ENCODE measurements at places on chromosomes 1 and 21.

- no peak for DNase-seq
Observed at GRCh38 chr1:63189677-63190076, 132.7 kb upstream of the FOXD3 start.

DNA sequence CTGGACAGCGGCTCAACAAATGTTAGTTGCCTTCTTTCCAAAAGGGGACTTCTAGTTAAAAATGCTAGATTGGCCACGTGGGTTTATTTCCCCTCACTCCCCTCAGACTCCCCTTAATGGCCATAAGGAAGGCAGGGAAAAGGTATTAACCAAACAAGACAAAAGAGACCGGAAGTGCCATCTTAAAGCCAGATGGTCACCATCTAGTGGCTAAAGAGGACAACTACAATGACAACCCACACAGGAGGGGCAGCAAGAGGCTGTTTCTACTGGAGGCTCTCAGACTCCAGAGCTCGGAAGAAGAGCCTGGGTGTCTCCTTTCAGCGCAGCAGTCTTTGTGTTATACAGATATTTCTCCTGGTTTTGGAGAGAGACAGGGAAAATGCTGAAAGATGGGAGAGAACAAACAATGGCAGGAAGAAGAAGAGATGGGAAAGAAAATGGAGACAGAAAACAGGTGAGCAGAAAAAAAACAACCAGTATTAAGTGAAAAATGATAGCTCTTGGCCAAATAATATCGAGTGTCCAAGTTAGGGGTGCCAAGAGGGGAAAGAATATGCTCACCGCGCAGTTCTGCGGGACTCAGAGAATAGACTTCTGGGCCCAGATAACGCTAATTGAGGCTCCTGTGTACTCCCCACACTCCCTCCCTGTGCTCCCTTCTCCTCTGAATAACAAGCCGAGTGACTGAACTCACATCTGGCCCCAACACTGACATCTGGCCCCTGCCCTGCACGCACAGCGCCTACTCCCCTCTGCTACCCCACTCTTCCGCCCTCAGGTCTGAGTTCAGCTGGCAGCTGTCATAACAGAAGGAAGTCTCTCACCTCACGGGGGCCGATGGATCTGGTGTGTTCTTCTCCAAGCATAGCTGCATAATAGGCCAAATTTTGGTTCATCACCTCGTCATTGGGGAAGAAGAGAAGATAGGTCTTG is 9.6 kb downstream of the P3H1 start:
- DNase-seq, result no peak

GRCh38 chr21:35203093-35203977 is 154.2 kb upstream of the RUNX1 start:
- no peak for DNase-seq

- no peak for DNase-seq
Observed at GRCh38 chr1:192559115-192560006, 16.2 kb upstream of the RGS1 start.

GRCh38 chr1:40556121-40556520 is 24.7 kb downstream of the ZNF684 start:
- no peak for DNase-seq

DNA sequence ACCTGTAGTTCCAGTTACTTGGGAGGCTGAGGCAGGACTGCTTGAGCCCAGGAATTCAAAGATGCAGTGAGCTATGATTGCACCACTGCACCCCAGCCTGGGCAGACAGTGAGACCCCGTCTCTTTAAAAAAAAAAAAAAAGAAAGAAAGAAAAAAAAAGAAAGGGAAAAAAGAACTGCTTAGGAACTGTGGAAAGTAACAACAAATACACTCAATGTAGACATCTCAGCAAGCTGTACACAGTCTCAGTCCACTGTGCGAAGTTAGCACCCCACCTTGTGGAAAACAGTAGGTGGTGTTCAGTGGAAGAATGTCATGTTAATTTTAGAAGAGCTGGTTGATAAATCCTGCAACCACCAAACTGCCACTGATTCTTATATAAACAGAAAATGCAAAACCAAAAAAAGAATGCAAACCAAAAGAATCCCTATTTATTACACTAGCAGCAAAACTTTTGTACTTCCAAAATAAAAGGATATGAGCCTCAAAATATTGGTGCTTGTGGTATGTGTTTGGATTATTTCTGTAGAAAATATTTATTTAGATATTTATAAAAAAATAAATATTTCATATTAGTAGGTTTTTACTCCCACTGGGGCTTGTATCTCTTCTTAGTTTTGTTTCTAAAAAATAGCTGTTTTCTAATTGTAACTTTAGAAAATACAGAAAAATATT is 31.1 kb downstream of the ALG14 start:
- DNase-seq, result no peak

- no peak for DNase-seq
Observed at GRCh38 chr21:31132574-31133242, 94.4 kb upstream of the KRTAP19-8 start.

- no peak for DNase-seq
Observed at GRCh38 chr21:35390013-35390776, 341.1 kb upstream of the RUNX1 start.

GRCh38 chr1:169546087-169546995 is 39.9 kb downstream of the F5 start:
- DNase-seq, result no peak

DNA sequence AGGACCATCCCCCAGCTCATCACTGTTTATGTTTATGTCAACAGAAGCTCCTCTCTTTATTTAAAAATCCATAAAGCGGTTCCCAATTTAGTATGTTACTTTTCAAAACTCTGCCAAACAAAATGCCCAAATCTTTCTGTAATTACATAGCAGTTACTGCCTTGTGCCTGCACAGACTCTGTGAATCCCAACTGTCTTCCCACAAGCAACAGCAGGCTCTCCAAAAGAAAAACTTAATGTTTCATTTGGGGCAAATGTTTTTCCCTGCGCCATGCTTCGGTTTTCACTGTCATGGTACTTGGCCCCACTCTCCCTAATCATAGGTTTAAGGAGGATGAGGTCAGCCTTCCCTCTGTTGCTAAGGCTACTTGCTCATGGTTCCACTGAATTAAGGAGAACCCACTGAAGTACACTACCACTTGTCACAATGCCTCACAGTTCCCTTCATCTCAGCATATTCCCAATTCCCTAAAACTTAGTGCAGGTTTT is 4.6 kb downstream of the COLGALT2 start:
- DNase-seq, result no peak

GRCh38 chr1:33599516-33600115 is 127.2 kb downstream of the ZSCAN20 start:
- DNase-seq, result no peak

GRCh38 chr1:23902321-23903278 is 10.6 kb downstream of the CNR2 start:
- no peak for DNase-seq

DNA sequence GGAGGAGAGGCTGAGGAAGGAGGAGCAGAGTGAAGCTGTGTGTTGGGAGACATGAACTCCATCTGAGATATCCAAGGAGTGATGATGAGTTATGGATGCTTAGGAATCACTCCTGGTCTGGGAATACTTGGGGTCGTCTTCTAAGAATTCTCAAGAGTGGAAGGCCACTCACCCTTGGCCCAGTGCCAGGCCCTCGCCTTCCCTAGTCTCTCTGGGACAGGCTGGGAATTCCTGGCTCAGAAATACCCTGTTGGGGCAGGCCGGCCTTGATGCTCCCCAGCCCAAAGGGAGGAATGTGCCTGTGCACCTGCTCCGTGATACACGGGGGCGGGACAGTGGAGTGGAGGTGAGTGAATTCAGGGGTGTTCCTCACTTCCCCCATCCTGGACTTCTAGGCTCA is 12.6 kb upstream of the LMNA start:
- DNase-seq, result no peak

- no peak for DNase-seq
Observed at GRCh38 chr21:29827236-29827635, 112.6 kb downstream of the GRIK1 start.

- DNase-seq, result no peak
Observed at GRCh38 chr1:214448536-214448935, 102.9 kb downstream of the PTPN14 start.

- peak; percentile 9 for DNase-seq
Observed at GRCh38 chr1:6922096-6922931, 137.1 kb downstream of the CAMTA1 start.

- DNase-seq, result no peak
Observed at GRCh38 chr1:3703786-3704371, 48.4 kb upstream of the CCDC27 start.

DNA sequence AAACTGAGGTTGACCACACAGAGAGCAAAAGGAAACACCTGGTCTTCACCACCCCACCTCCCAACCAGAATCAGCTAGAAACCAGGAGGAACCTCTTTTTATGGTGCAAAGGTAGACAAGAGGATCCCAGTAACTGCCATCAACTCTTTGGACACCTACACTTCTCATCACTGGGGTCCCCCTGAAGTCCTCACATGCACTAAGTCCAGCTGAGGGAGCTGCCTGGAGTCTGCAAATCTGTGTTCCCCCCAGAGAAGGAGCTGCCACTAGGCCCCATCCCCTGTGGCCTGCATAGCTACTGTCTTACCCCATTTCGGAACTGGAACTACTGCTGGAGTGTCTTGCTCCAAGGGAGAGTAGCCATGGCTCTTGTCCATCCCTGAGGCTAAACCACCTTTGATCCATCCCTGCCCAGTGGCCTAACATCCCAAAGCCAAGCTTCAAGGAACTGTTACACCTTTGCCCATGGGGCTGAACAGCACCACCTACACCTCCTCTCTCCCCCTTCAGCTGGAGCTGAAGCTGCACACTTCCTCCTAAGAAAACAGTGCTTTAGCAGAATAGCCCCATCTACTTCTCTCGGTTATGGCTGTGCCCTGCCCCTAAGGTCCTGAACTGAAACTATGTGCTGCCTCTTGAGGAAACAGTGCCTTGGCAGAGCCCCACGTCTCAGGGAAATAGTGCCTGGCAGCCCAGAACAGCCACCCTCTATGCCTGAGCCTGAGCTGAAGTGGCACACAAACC is 85.4 kb upstream of the CD53 start:
- DNase-seq, result no peak

GRCh38 chr1:223524930-223525451 is 131.8 kb downstream of the CCDC185 start:
- DNase-seq, result no peak

DNA sequence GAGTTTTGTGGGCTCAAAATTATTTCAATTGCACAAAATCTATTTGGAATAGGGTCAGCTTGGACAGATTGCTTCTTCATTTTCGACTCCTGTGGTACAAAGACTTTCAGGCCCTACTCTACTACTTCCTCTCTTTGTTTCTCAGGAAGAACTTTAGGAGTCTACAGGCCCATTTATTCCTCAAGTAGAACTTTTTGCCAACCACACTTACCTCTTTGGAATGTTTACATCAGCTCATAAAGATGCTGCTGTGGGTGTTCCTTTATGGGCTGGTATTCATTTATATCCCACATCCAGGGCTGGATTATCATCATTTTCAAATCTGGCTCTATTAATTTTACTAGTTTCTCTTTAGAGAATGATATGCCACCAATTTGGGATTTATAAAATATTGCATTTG is 46.3 kb upstream of the TNFSF18 start:
- no peak for DNase-seq

DNA sequence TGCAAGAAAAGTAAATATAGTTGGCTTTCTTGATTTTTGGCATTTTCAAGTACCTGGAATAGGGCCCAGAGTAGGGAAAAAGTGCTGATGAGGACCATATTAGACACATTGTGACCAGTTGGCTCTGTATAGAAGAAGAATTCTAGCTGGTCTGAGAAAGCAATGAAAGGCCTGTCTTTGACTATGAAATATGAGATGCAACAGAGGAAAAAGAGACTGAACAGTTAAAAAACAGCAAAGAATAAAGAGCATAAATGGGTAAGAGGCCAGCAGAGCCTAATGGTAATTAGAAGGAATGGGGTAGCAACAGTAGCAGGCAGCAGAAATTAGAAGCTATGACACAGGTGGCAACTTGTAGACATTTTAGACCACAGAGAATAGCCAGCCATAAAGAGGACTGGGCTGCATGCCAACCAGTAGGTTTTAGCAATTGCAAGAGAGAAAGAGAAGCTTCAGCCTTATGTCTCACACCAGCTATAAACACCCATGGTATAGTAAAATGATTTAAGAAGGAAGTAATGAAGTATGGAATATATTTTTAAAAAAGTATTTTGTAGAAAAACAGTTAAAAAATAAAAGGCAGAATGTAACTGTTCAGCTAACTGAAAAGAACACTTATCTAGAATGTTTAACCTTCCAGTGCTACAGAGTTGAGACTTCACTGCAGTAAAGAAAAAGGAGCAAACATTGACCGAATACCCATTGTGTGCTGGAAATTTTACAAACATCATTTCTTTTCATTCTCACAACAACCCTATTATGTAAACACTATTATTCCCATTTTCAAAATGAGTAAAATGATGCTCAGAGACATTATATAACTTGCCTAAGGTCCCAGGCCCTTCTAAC is 114.1 kb downstream of the LHX4 start:
- no peak for DNase-seq

DNA sequence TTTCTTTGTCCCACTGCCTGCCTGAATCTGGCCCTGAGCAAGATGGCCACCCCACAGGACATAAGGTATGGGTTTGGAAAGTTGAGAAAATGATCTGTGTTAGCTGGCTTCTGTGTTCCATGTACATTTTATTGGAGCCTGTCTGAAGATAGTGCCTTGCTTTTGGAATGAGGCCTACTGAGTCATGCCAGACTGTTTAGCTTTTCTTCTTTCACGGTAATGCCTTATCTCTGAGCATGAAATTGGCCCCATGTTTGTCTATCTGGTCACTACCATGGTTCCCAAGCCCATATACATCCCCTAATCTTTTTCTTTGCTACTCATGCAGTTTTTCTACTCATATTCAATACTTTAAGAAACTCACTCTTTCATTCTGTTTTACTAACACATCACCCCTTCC is 85.1 kb upstream of the LMO4 start:
- no peak for DNase-seq
